ENCODE measurements at places on chromosomes 1 and 21. TPM values are rescaled to one million over a fixed set of nuclear protein-coding genes. Genes with fewer than 3 reads are reported as not detected.

SLC37A1 gene
- 13.5 TPM for total RNA-seq

NUDT4B gene
- total RNA-seq: 33.9 TPM

GBP3 gene
- total RNA-seq: 5.4 TPM

FCRL2 gene
- total RNA-seq: 0.27 TPM

ANKRD65 gene
- 8.1 TPM for total RNA-seq
